NCI-H226 (cell line): ENCODE measurements at places on chromosomes 3 and 15.

DNA sequence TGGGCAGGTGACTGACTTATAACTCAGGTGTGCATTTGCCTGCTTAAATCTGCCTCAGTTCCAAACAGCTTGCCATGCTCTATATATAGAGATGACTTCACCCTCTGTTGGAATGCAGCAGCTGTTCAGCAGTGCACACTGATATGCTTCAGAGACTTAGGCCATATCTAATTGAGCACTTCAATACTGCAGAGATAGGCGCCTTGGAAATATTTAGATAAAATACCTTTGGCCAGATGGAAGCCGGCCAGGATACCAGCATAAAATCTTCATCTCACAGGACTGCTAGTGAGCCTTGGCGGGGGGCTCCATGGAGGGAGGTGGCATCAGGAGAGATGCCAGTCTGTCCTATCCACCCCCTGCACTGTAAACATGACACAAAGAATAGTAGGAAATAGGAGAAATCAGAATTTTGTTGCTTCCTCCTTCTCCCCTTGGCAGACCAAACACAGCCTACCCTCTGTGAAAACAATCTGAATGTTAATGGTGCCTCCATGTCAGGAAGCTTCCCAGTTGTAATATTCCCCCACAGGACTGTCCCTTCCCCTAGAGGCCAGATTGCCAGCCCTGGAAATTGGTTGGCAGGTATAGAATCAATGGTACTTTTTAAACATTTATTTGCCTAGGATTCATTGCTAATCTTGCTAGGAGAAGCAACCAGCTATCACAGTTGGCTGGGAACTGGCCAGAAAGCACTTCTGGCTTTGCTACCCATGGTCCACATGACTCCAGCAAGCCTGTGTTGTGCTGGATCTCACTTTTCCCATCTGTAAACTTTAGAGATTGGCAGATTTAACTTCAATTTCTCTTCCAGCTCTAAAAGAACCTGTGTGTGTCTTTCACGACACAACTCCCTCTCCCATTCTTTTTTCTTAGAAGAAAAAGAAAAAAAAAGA, 215.5 kb upstream of the KCNMB2 start:
- peak; percentile 75 for DNase-seq

DNA sequence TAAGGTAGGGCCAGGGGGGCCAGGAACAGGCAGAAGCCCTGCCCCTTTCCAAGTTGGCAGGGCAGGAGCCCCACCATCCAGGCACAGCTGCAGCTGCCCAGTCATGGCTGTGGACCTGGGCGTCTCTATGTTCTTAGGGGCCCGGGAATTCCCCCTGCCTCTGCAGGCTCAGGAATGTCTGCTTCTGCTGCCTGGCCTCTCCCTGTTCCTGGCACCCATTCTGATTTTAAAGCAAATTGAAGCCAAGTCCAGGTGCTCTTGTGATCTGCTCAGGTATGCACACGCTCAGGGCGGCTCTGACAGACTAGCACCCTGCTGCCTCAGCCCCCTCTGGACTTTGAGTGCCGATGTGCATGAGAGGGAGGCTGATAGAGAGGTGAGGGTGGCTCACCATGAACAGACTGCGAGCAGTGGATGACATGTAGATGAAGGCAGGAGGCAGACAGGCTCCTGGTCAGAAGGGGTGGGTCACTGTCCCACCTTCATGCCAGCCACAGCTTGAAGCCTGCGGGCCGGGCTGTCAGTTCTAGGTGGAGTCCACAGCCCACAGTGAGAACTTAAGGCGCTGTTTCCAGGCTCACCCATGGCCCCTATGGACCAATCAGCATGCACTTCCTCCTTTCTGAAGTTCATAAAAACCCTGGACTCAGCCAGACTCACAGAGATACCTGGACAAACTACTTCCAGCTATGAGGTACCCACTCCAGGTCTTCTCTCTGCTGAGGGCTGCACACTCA, 747.8 kb upstream of the GBE1 start:
- no peak for DNase-seq

DNA sequence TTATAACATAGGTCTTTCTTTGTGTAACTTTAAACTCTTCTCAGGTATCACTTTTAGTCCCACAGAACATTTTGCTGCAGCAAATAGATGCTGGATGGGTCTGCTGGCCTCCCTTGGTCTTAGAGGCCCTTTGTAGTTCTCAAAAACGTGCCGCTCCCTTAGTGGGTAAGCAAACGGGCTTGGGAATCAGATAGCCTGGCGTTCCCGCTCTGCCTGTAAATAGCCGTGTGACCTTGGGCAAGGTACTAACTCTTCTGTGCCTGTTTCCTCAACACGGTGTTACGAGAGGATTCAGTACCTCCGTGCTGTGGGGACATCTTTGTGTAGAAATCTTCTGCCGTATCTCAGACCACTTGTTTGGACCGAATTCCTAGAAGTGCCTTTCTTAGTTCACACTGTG, 64.4 kb downstream of the DNAJB8 start:
- no peak for DNase-seq

- DNase-seq, result peak; percentile 69
Measured at GRCh38 chr15:70833861-70834765, 19.8 kb downstream of the LARP6 start.

- DNase-seq, result no peak
Measured at GRCh38 chr3:183349421-183350157, 78.8 kb downstream of the MCF2L2 start.

DNA sequence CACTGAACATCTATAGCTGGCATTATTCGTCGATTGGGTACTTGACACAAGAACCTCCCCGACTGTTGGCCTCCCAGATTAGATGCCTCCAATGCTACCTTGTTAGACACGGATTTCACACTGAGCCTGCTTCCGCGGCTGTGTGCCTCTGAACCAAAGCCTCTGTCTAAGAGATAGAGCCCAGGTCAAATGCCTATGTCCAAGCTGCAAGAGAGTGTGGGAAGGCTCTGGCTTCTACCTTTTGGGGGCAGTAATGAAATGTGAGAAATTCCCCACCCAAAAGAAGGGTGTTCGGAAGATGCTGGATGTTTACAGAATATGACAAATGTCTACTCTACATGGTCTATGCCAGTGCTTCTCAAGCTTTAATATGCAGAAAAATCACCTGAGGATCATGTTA, 2.0 kb upstream of the RPUSD2 start:
- no peak for DNase-seq

- no peak for DNase-seq
Measured at GRCh38 chr15:89526181-89526580, 29.8 kb upstream of the RHCG start.

DNA sequence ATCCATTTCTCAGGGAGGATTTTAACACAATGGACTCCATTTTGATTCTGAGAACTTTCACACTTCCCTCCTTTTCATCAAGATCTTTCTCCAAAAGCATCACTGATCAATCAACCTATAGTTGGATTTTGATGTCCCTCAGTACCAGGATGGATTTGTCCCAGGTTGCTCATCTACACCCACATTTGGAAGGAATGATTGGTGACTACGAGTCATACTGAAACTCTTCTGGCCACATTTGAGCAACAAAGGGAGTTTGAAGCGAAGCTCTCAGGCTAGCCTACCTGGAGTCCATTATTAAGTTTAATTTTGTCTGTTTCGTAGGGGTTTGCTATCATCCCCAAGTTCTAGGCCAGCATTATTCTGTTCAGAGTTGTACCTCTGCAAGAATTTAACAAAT, 31.3 kb upstream of the ATP8B4 start:
- no peak for DNase-seq

DNA sequence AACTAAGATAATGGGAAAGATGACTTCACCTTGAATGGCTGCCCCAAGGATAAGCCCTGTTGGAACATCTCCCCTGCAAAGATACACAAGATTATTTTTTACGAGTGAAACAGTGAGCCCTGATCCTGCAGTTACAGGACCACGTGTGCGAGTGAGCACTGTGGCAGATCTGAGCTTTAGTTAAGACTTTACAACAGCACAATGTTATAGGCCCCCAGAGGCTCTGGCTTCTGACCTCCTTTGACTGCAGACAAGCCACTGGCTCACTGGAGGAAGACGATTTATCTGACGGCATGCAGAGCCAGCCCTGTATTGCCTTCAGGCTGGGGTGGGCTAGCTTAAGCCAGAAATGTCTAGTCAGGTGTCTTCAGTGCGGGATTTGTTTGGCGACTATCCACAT, 174.4 kb downstream of the ARRDC4 start:
- no peak for DNase-seq

- DNase-seq, result no peak
Measured at GRCh38 chr3:132341746-132342145, 24.5 kb downstream of the ACP3 start.

DNA sequence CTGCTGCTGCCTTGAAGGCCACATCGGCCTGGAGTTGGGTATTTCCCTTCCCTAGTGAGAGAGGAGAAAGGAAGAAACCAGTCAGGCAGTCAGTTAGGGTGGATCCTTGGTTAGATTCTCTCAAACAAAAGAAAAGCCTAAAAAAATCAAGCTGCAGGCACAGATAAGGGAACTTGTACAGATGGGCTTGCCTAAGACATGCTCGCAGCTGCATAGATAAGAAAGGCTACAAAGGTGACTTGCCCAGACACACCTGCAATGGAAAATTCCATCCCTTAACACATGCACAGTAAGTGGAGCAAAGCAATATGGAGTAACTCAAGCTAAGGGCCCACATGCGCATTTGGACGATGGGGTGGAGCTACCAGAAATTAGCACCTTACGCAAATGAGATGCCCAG, 199.7 kb upstream of the ARPP21 start:
- DNase-seq, result no peak

DNA sequence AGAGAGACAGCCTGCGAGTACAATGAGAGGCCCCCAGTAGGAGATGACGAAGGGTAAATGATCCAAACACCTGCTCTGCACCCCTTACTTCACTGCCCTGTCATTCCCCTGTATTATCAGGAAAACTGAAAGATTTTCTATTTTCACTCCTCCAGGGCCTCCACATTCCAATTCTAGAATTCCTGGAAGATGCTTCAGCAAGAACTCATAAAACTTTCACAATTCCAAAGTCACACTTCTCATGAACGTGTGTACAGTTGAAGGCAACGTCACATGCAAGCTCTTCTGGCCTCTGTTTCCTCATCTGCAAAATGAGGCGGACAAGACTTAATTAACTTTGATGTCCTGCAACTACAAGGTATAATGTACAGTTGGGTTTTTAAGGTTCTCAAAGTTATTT, 62.8 kb upstream of the SPATA12 start:
- no peak for DNase-seq

GRCh38 chr3:31695280-31696008, 162.7 kb downstream of the STT3B start:
- no peak for DNase-seq

- no peak for DNase-seq
Measured at GRCh38 chr3:182148360-182148759, 436.6 kb downstream of the SOX2 start.

DNA sequence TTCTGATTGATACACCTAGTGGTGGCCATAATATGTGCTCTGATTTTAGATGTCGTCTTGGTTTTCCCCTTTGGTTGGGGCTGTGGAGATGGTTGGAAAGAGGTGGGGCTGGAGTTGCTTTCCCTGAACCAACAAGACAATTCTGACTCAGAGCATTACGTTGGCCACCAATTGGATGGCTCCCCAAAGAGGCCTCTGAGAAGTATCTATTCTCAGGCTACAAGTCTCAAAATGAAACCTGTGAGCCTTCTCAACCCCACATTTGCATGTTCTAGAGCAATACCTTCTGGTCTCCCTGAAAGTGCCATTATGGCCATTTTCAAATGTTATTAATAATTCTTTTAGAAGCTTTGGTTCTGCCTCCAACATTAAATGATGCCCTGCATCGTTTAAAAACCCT, 188.4 kb upstream of the WNT5A start:
- DNase-seq, result no peak

GRCh38 chr3:4990069-4990468, 10.8 kb downstream of the BHLHE40 start:
- peak; percentile 64 for DNase-seq

DNA sequence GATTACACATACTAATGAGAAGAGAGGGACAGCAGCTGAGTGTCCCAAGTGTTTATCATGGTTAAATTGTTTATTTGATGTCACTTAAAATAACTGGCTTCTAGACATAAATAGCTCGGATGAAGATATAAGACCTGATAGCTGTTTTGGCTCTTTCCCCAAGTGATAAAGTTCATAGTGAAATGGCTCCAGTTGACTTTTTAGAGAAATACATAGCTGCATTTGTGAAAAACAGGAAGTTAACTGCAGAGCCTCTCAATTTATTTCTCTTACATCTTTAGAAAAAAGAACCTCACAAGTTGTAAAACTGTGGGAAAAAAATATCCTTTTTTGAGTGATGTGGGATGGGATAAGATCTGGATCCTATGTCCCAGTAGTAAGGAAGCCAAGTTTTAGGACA, 332.9 kb upstream of the RASGRP1 start:
- no peak for DNase-seq

GRCh38 chr3:183764847-183765731, 60.3 kb downstream of the MAP6D1 start:
- DNase-seq, result peak; percentile 89

- DNase-seq, result peak; percentile 61
Measured at GRCh38 chr15:80152896-80153876, at the start of gene FAH. FAH (plus strand) TSS chr15:80152999; CDS start chr15:80153055, 56 bp downstream.

DNA sequence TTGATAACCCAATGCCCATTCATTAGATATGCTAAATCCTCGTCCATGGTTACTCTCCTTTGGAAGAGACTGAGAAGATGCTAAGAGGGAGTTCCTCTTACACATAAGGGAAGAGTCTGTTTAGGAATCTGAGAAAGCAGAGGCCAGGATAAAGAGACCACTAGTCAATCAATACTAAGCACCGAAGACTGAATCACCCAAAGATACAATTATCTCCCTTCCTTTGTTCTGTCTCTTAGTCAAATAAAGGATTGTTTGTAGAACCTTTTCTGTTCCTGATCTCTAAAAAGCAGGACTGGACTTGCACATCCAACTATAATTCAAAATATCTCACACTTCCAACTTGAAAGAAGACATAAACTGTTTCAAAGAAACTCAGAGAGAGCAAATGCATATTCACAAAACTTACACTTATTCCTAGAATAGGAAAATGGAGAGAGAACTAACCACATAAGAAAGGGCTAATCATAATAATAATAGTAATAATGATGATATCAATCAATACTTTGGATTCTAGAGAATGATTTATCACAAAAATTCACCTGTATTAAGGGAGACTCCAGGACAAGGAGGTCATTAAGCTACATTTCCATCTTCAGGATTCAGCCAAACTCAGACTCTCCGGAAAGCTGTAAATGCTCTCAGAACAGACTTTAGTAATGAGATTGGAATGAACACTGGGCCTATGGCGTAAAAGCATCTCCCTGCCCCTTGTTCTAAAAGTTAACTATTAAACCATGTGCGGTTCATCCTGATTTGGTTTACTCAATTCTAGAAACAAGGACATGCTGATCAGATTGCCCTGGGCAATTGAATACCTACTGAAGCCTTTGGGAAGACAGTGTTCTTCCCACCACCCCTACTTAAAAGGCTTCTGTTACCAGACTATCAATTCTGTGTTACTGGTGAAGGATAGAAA, 401.5 kb downstream of the ZBTB20 start:
- DNase-seq, result peak; percentile 14

- DNase-seq, result peak; percentile 43
Measured at GRCh38 chr15:50219820-50220219, 37.8 kb downstream of the SLC27A2 start.
